AG09309 (cell line): ENCODE measurements at places on chromosomes 13 and 19.

DNA sequence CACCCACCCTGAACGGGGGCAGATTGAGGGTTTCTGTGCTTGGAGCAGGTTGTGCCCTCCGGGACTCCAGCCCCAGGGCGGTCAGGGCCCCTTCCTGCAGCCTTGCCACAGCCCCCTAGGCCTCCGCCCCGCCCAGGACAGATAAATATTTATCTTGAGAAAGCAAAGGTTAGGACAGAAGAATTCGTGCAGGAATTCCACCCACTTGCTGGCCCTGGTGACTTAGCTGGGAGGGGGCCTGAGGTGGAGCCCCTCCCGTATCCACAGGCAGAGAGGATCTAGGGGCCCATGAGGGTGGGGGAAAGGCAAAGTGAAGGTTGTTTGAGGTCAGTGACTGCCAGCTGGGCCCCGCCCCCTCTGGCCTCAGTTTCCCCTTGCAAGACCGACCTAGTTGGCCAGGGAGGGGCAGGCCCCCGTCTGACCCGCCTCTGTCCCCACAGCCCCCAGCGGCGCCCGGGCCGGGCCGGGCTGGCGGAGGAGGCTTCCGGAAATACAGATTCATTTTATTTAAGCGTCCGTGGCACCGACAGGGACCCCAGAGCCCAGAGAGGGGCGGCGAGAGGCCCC lies 5.2 kb downstream of the MIDN start:
- DNase-seq: no peak

DNA sequence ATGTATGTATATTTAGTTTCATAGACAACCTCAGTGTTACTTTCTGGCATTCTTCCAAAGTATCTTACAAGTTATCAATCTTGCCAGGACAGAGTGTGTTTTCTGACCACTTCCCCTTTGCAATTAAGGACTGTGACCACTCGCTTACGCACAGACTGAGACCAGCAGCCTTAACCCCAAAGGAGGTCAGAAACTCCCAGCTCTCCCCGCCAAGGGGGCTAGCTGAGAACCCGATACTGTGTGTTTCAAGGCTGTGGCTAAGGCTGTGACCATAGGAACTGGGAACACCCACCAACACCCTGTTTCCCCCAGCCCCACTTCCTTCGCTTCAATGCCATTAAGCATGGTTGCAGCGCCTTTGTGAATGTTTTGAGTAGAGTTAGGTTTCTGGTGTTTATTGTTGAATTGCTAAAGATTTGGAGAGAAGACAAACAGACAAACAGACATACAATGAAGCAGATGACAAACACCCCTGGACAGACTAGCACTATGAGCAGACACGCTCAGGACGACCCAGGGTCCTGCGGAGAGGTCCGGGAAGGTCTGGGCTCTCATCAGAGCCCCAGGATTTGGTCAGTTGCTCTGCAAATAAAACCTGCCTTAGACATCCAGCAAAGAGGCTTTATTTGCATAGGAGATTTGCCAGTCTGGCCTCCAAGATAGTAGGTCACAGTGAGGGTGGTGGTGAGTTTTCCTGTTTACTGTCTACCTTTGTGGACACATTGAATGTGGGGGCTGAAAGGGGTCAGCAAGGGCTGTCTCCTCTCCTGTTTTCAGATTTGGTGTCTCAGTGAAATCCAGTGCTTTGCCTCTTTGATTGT lies 25.0 kb upstream of the TNFSF11 start:
- DNase-seq: no peak

DNA sequence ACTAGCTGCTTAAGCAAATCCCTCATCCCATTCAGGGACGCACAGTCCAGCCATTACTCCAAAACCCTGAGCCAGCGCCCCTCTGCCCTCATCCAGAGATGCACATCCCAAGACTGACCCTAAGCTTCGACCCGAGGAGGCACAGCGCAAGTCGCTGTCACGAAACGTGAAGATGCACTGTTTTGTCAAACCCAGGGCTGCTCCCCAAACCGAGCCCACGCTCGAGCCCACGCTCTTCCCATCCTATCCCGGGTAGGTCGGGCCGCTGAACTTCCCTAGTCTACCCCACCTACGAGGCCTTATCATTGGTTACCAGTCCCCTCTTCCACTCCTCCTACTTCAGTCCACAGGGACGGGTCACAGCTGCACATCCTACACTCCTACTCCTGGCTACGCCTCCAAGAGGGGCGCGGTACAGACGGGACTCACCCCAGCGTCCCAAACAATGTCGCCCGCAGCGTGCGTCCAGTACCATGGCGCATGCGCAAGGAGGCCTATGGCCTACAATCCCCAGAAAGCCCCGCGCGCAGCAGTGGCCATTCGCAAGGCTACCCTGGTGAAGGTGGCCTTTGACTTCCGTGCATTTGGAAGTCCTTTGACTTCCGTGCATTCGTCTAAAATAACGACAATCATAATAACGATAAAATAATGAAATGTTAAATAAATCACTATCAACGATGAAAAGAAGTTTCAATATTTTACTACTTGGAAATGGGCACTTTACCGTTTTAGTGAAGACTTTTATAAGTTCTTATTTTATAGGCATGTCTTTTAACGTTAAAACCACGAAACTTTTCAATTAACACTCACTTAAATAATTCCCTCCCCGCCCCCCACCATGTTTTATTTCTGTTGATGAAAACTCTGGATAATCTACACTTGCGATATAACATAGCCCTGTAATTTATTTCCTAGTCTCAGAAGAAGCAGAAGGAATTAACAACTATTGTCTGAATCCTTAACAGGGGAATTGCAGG lies at the start of gene ZNF285:
TSS of gene ZNF285 (minus strand) at position 470 of the 977 bp plus-strand sequence. CDS start 4,395 bp downstream, outside the sequence.
- peak; percentile 80 for DNase-seq

DNA sequence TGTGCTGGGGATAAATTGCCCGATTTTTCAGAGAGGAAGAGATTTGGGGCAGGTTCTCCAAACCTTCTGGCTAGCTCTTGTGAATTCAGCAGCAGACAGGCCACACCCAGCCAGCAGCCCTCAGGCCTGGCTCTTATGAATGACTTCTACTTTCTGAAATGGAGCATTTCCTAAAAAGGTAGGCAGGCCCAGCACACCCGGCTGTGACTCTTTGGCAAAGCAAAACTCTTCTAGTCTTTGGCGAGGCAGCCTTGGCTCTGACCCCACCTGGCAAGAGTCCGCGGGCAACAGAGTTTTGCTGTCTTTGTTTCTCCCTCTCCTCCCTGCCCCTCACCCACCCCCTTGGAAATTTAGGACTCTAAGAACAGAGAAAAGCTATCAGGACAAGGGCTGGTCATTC lies 221.2 kb downstream of the ZNF536 start:
- no peak for DNase-seq

GRCh38 chr13:50078231-50078894 lies 63.1 kb downstream of the KCNRG start:
- no peak for DNase-seq

GRCh38 chr13:91902291-91902690 lies 503.9 kb downstream of the GPC5 start:
- DNase-seq: no peak

GRCh38 chr13:23921451-23921888 lies 24.2 kb upstream of the C1QTNF9B start:
- peak; percentile 31 for DNase-seq

- no peak for DNase-seq
Observed at GRCh38 chr13:46982856-46983582, 86.2 kb upstream of the HTR2A start.

GRCh38 chr13:93655154-93655553 lies 428.5 kb downstream of the GPC6 start:
- no peak for DNase-seq

DNA sequence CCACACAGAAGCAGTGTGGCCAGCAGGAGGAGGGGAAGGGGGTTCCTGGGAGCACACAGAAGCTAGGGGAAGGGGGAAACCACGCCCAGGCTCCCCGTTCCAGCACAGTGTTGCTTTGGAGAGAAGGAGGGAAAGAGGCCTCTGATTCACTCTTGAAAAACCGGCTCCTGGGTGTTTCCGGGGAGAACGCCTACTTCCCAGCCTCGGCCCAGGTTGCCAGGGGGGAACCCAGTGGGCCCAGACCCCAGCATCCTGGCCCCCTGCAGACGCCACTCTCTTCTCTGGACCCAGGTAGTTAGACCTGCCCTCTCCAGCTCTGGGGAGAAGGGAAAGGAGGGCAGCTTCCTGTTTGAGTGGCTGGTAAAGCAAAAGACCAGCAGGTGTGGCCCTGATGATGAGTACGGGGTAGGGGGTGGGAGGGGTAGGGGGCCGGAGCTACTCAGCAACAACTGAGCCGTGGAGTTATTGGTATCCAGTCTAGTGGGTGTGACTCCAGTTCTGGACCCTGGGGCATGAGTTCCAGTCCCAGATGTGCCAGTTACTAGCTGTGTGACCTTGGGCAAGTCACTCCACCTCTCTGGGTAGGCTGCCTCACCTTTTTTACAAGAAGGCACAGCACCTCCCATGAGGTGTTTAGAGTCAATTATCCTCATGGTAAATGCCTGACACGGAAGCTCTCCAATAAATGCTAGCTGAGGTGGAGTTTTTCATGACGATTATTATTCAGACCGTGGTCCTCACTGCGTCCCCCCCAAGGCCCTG lies 836 bp downstream of the GIPC1 start:
- DNase-seq: no peak

- DNase-seq: no peak
Observed at GRCh38 chr13:49936968-49937273, 781 bp upstream of the SPRYD7 start.

DNA sequence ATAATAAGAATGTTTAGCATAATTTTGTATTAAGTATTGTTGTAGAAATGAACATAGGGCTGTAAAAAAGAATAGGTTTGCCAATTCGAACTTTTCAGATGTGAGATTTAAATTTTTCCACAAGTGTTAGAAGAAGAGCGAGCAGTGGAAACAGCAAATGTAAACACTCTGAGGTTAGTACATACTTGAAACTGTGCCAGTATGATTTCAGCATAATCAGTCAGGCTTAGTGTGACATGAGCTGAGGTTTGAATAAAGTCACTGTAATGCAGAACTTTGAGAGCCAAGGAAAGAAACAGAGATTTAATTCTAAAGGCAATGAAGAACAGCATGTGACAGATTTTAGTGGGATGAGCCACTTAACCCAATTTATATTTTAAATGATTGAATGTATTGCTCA lies 2166.4 kb downstream of the PCDH9 start:
- no peak for DNase-seq

DNA sequence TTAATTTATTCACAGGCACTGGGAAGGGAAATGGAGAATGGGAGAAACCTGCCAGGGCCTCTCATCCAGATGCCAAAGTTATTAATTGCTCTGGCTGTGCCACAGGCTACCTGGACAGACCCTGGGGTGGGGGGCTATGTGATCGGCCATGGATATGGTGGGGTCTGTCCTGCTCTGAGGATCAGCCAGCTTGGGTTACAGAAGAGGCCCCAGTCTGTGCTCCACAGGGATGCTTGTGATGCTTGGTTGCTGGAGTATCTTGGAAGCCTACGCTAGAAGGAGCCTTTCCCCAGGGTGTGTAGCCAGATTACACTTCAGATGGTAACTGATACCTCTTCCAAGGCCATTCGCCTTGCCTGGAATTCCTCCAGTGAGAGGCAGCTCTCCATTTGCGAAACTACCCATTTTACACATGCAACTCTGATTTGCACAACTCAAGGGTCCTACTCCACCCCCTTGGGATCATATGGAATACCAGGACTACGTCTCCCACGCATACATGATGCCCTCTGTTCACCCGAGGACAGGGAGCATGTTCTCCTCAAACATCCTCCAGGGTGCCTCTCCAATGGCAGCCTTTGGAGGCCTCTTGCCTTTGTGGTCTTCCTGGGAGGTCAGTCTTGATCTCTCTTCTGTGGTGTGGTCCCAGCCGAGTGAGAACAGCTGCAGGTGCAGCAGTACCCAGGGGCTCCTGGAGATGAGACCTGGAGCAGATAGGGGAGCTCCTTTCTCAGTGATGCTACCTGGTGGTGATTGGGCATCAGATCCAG lies 186.6 kb upstream of the TSHZ3 start:
- no peak for DNase-seq

GRCh38 chr19:7230826-7231225 lies 63.4 kb downstream of the INSR start:
- DNase-seq: no peak

DNA sequence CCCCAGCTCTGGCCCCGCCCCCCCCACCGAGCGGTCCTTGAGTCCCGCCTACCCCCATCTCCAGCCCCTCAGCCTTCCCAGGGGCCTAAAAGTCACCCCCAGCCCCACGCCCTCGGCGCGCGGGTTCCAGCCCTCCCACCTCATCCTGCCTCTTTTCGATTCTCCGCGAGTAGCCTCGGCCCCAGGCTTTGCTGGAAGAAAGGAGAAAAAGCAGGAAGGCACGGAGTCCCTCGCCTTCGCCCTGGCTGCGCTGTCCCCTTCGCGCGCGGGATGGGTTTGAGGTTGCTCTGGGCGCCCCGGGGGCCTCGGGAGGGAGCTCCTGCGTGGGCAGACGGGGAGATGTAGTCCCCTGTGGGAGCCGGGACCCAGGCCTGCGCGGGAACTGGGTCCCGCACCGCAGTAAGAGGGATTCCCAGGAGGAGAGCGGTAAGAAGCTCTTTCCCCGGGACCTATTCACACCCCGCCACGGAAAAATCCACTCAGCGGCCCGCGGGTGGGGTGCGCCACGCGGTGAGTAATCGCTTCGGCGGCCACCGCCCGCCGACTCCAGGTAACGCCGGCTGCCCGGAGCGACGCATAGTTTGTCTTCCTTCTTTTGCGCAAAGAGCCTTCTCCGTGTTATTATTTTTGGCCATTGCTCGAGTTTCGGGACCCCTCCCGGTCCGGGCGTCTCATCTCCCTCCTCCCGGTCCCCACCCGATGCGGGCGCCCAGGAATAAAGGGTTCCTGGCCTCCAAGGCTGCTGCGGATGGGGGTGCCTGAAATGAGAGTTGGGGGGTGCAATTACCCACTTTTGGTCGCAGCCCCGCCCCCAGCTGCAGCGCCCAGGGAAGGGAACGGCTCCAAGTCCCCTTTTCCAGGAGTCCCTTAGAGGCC lies 865 bp upstream of the CRLF1 start:
- no peak for DNase-seq

GRCh38 chr13:39167018-39167417 lies 128.8 kb downstream of the NHLRC3 start:
- no peak for DNase-seq

DNA sequence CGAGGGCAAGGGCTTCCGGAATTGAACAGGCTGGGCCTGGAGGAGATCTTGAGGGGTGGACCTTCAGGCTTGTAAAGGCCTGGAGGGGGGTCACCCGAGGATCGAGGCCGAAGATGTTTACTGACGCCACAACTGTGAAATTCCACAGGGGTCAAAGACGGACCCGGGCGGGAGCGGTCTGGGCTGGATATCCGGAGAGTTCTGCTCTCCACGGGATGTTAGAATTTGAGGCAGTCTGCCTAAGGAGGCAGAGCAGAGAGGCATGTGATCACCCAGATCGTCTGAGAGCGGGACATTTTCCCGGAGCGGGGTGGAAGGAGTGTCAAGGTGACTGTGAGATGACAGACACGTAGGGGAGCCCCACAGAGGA lies 13.2 kb downstream of the KLHL26 start:
- DNase-seq: no peak

DNA sequence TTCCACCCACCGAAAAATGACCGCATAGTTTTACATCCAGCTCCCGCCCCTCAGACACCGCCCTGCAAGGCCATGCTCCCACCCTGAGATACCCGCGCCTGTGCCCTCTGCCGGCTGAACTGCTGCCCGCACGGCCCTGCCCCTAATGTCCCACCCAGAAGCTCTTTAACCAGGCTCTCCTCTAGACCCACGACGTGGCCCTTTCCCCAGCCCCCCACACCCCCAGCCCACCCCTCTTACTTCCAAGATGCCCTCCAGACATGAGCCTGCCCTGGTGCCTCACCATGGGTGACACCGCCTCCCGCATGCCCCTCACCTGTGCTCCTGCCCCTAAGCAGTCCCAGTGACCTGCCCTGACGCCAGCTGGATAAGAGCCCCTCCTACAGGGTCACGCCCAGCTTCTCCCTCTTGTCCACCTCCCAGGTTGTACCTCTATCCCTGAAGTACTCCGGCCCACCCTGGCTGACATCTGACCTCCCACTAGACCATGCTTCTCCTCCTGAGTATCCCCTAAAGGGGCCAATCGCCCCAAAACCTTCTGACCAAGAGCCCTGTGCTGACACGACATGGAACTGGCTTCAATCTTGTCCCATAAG lies 51.2 kb downstream of the COLGALT1 start:
- DNase-seq: no peak
